ENCODE measurements at places on chromosomes 13 and 19. TPM values are rescaled to one million over a fixed set of nuclear protein-coding genes. Genes with fewer than 3 reads are reported as not detected.

DNA sequence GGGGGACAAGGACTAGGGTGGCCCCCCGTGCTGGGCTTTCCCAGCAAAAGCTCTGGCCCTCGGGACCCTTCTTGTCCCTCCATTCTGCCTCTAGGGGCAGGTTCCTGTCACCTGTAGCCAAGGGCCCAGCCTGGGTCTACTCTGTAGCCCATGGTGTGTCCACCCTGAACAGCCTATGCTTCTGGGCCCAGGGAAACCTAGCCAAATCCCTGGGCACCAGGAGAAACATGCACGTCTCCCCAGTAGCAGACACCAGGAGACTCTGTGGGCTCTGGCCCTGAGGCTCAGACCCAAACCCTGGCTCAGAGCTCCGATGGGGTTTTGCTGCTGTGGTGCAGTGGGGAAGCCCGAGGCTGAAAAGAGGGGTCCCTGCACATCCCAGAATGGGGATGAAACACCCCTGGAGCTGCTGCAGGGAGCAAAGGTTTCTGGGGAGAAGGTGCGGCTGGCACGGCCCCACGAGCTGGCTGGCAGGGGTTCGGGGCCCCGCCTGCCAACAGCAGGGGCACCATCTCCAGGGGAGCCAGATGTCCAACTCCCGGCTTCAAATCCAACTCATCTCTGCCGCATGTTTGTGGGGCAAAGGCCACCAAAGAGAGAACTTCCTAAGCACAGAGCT is 18.2 kb downstream of the CEBPG start:
- H3K27me3 ChIP-seq, result no peaks in the 10 kb centered on the region
- DNase-seq, result no peak
- H3K36me3 ChIP-seq, result no peaks in the 10 kb centered on the region
- H3K4me3 ChIP-seq, result no peak overlapping the region

Gene SIGLEC5
- not detected for total RNA-seq

GRCh38 chr13:111905609-111905945 is 161.4 kb upstream of the SOX1 start:
- no peak overlapping the region for H3K27ac ChIP-seq
- no peak for DNase-seq
- H3K4me3 ChIP-seq, result no peak overlapping the region
- H3K4me1 ChIP-seq, result no peaks in the 10 kb centered on the region
- no peaks in the 10 kb centered on the region for H3K27me3 ChIP-seq
- no peaks in the 10 kb centered on the region for H3K36me3 ChIP-seq

GRCh38 chr13:92951273-92951890 is 275.2 kb upstream of the GPC6 start:
- no peaks in the 10 kb centered on the region for H3K4me1 ChIP-seq
- H3K27me3 ChIP-seq, result no peaks in the 10 kb centered on the region
- no peak for DNase-seq

DNA sequence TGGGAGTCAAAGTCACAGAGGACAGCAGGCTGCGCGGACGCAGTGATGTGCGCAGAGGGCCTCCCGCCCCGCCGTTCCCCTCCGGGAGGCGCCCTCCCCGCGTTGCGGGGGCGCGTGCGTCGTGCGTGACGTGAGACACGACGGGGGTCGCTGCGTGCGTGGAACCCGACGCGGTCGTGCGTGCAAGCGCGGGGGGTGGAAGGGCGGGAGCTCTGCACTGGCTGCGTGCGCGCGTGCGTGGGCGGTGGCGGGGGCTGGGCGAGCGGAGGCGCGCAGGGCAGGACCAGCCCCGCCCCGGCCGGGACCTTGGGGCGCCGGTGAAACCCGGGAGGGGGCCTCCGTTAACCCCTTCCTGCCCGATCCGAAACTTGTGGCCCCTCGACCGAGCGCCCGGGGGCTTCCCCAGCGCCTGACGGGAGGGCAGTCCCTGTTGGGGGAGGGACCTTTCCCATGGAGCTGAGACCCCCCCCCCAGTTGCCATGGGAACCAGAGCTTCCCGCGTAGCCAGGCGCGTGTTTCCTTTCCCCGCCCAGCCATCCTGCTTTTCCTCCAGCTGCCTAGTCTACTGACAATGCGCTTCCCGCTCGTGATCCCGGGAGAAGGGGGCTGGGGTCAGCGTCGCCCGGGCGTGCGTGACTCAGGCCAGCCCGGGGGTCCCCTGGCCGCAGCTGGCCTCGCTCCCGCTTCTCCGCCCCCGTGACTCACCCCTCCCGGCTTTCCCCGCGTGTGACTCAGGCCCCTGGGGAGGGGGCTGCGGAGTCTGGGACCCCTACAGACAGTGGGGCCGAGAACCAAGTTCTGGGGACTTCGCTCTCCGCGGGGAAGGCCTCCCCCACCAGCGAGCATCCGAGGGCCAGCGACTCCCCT is 7.3 kb upstream of the HOOK2 start:
- peak overlapping the region; percentile 87 for H3K27ac ChIP-seq
- peak; percentile 96 for DNase-seq

GRCh38 chr19:38911388-38912001 is 491 bp downstream of the CCER2 start:
- H3K36me3 ChIP-seq, result peaks cover 7% of the 10 kb centered on the region
- no peak overlapping the region for H3K4me3 ChIP-seq
- H3K27ac ChIP-seq, result no peak overlapping the region
- H3K4me1 ChIP-seq, result no peaks in the 10 kb centered on the region

DNA sequence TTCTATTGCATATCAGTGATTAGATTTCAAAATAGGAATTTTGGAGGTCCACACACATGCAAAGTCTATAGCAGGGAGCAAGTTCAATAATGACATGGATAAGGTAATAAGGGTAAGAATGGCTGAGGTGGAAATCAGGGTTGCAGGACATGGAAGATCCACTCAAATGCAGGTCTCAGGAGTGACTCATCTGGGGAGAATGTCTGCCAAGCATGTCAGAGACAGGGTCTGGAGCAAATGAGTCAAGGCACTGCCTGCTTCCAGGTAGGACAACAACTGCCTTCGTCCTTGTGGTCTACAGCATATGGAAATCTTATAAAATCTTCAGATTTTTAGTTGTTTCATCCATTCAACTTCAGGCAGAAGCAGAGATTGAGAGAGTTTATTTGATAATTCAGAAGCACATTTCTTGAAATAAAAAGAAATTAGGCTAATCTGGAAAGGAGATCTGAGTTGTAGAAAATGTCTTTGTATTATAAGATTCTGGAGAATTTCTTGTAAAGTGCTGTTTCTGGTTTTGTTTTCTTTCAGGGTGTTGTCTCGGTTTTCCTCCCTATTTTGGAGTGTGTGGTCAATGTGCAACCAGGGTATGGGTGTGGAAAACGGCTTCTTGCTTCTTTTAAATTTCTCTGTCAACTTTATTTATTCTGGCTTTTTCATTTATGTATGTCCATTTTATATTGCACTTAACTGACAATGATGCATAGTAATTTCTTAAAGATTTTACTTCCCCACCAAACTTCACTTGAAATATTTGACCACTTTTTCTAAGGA is 748.8 kb downstream of the LIG4 start:
- DNase-seq, result no peak
- H3K36me3 ChIP-seq, result no peaks in the 10 kb centered on the region
- H3K4me3 ChIP-seq, result no peak overlapping the region
- no peaks in the 10 kb centered on the region for H3K27me3 ChIP-seq
- H3K4me1 ChIP-seq, result no peaks in the 10 kb centered on the region

- H3K27ac ChIP-seq, result no peak overlapping the region
- H3K27me3 ChIP-seq, result peaks cover 6% of the 10 kb centered on the region
- peaks cover 3% of the 10 kb centered on the region for H3K36me3 ChIP-seq
- H3K4me1 ChIP-seq, result no peaks in the 10 kb centered on the region
- no peak overlapping the region for H3K4me3 ChIP-seq
Measured at GRCh38 chr19:17775245-17775927, 19.6 kb upstream of the B3GNT3 start.

Gene CAPN12
- total RNA-seq, result 2.9 TPM

DNA sequence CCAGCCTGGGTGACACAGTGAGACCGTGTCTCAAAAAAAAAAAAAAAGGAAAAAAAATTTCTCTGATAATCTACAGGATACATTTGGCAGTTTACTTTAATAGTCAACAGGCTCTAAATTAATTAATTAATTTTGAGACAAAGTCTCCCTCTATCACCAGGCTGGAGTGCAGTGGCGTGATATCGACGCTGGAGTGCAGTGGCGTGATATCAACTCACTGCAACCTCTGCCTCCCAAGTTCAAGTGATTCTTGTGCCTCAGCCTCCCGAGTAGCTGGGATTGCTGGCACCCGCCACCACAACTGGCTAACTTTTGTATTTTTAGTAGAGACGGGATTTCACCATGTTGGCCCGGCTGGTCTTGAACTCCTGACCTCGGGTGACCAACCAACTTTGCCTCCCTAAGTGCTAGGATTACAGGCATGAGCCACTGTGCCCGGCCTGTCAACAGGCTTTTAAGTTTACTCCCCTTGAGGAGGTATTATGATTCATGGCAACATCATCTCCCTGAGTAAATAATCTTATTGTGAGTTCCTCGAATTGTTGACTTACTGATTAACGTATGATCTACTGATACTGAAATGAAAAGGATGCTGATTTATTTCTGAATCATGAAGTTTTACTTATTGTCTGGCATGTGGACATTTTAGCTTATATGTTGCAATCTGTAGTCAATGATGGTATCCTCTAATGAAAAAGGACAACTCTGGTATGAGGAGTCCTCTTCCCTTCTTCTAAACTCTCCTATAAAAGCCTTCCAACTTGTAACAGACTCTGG is 21.3 kb upstream of the MTRF1 start:
- no peaks in the 10 kb centered on the region for H3K36me3 ChIP-seq
- no peaks in the 10 kb centered on the region for H3K4me1 ChIP-seq
- no peaks in the 10 kb centered on the region for H3K27me3 ChIP-seq
- no peak for DNase-seq
- H3K4me3 ChIP-seq, result no peak overlapping the region

- no peak overlapping the region for H3K27ac ChIP-seq
- no peak for DNase-seq
- H3K4me1 ChIP-seq, result no peaks in the 10 kb centered on the region
- no peaks in the 10 kb centered on the region for H3K36me3 ChIP-seq
- H3K4me3 ChIP-seq, result no peak overlapping the region
Measured at GRCh38 chr13:39422845-39423565, 180.0 kb downstream of the LHFPL6 start.

Gene PPM1N
- 1.4 TPM for total RNA-seq

- H3K4me3 ChIP-seq, result no peak overlapping the region
- no peaks in the 10 kb centered on the region for H3K4me1 ChIP-seq
- no peak overlapping the region for H3K27ac ChIP-seq
Measured at GRCh38 chr13:79912403-79912802, 428.5 kb downstream of the SPRY2 start.

DNA sequence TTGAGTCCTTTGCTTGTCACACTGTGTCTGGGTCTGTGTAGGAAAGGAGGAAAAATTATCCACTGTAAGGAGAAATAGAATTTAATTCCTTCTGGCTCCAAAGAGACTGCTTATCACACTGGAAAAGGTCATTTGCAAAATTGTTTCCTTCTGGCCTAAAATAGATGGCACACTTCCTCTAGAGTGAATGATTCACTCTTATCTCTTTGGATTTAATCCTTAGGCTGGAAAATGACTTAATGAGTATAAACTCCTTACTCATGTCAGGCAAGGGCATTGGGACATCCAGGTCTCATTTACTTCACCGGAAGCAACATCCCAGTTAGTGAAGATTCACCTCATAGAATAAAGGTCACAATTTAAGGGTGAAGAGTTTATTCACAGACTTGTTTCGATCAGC is 293.6 kb downstream of the OXGR1 start:
- no peak overlapping the region for H3K4me3 ChIP-seq
- no peaks in the 10 kb centered on the region for H3K27me3 ChIP-seq
- H3K27ac ChIP-seq, result no peak overlapping the region
- no peaks in the 10 kb centered on the region for H3K4me1 ChIP-seq

Gene TCF3
- 32.5 TPM for total RNA-seq

DNA sequence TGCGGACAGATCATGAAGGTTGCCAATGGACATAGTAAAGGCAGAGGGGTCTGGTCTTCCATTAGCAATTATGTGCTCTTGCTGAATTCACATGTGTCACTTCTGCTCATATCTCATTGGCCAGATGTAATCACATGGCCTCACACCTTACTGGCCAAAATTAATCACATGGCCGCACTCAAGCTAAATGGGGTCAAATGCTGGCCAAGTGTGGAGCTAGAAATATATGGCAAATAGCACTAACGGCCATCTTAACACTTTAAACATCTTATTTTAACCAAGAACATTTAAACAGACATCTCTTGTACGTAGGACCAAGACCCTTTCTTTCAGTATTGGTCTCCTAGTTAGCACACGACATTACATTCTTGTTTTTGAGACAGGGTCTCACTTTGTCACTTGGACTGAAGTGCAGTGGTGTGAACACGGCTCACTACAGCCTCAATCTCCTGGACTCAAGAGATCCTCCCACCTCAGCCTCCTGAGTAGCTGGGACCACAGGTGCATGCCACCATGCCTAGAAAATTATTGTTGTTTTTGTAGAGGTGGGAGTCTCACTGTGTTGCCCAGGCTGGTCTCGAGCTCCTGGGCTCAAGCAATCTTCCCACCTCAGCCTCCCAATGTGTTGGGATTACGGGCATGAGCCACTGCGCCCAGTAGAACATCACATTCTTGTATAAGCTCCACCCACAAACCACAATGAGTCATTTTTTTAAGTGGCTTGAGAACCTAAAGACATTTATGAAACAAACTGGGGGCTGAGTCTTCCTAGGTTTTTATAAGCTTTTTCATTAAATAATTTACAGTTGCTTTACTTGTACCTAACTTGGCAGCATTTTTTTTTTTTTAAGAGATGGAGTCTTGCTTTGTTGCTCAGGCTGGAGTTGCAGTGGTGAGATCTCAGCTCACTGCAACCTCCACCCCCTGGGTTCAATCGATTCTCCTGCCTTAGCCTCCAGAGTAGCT is 2.9 kb upstream of the PTOV1 start:
- no peak for DNase-seq
- H3K27ac ChIP-seq, result no peak overlapping the region
- no peaks in the 10 kb centered on the region for H3K27me3 ChIP-seq
- H3K36me3 ChIP-seq, result no peaks in the 10 kb centered on the region
- peaks cover 12% of the 10 kb centered on the region for H3K4me1 ChIP-seq

Gene SLC6A16
- 0.25 TPM for total RNA-seq

Gene RPL13A
- 3,415 TPM for total RNA-seq

DNA sequence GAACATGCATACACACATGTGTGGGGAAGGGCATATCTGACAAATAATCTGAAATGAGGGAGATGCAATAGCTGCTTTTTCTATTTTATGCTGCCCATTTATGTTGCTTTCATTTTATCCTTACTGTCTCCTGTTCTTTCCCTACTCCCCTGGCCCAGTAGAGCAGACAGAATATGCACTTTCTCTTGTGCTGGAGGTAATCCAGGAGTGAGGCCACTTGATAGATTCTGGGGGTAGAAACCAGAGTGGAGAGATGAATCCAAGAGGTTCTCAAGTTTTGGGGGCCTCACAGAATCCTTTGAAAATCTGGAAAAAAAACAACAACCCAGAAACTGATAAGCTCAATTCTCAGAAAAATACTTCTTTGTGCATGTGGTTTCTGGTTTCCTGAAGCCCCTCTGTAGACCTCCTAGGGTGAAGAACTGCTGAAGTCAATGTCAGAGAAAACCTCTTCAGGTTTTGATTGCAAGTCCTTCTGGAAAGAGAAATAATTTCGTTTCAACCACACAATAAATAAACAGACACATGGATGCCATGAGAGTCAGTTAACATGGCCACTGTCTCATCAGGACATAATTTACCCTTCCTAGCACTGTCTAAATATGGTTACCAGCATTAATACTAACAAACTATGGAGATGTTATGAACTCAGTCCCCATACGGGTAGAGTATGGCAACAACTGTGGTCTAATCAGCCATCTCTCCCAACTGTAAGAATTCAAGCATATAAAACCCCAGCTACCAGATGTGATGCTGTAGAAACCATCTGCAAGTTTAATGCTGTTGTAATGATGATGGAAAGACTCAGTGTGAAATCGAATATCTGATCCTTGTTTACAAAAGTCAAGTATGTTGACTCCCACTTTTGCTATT is 355.6 kb downstream of the SLC7A1 start:
- H3K36me3 ChIP-seq, result no peaks in the 10 kb centered on the region
- no peak overlapping the region for H3K27ac ChIP-seq
- DNase-seq, result no peak
- no peaks in the 10 kb centered on the region for H3K27me3 ChIP-seq
- no peaks in the 10 kb centered on the region for H3K4me1 ChIP-seq
- H3K4me3 ChIP-seq, result no peak overlapping the region
